ENCODE measurements at places on chromosomes 7 and 10.

DNA sequence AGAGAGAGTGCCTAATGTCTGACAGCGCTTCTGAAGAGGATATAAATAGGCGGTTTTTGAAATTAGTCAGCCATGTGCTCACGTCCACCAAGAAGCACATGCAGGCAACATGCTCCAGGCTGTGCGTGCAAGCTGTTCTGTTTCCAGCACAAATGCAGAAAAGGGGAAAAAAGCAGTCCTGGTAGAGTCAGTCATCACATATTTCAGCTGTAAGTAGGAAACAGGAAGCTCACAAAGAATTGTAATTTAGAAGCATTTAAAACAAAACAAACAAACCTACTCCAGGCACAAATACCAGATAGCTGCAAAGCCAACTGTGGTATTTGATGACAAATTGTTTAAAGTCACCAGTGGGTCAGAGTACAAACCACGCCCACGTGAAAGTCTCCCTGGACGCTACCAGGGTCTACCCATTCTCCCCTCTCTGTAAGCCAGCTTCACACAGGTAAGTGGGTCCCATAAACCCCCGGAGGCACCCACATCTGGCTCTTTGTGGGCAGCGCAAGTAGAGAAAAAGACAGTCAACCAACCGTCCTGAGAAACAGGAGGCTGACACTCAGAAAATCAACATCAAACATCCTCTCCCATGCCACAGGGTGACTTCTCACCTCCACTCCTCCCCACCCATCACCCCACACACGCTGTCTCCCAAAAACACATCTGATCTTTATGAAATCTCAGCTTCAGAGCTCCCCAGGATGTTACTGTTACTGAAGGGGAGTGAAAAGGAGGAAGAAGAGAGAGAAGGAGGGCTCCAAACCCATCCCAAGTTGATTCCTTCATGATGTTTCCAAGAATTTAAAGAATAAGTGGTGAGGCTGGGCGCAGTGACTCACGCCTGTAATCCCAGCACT is 186.4 kb downstream of the FAM107B start:
- peak; percentile 82 for DNase-seq

DNA sequence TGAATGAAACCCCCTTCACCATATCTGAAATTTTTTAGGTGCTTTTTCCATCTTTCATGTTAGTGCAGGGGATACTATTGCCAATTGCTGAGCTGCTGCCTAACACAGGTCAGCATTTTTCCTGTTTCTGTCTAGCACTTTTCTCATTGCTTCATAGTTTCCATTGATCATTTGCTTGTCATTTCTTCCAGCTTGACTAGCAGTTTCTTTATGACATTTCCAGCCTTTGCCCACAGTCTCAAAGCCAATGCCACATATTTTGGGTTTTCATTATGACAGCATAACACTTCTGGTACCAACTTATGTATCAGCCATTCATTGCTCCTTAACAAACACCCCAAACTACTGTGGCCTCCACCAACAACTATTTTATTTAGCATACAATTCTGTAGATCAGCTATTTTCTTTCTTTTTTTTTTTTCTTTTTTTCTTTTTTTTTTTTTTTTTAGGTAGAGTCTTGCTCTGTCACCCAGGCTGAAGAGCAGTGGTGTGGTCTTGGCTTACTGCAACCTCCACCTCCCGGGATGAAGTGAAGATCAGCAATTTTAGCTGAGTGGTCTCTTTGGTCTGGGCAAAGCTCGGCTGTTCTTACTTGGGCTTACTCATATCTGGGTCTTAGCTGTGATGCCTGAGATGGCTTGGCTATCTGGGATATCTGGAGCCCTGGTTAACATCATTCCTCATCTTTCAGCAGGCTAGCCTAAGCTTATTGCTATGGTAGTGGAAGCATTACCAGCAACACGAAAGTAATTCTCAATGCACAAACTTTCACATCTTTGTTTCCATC is 102.3 kb downstream of the EPC1 start:
- DNase-seq = no peak

DNA sequence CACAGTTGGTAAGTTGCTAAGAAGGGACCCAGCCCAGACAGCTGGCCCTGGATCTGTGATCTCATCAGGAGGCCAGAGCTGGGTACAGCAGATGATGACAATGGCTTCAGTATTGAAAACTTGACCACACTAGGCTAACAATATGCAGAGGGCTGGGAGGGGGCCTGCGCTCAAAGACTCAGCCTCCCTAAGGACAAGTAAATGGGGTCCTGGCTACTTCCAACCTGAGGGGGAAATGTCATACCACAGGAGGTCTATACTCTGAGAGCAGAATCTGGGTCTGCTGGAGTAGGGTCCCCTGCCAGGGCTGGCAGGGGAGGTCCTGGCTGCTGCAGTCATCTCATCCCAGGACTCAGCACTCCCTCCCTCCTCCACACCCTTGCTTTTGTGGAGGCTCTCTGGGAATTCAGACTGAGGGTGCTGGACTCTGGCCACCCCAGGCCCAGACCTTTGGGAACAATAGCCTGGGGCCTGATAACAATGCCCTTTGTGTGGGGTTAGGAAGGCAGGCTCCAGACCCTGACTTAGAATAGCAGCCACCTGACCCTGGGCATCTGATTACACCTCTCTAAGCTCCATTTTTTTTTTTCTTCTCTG is 1.4 kb downstream of the FXYD4 start:
- no peak for DNase-seq

- no peak for DNase-seq
Measured at GRCh38 chr10:62946278-62946677, 130.1 kb upstream of the EGR2 start.

DNA sequence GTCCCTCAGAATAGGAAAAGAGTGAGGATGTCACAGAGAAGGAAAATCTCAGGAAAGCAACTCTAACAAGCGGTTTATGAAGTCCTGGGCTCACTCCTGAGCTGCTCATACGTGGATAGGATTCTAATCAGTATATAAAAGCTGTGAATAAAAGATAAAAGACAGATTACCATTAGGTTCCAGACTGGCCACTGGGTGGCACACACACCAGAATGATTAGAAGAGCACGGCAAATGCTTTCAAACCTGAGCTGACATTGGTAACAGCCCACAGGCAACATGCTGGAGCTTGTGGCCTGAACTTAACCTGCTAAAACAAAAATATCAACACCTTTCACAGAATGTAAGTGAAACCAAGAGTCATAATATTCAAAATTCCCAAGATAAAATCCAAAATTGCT is 370.8 kb downstream of the GRID1 start:
- peak; percentile 8 for DNase-seq

DNA sequence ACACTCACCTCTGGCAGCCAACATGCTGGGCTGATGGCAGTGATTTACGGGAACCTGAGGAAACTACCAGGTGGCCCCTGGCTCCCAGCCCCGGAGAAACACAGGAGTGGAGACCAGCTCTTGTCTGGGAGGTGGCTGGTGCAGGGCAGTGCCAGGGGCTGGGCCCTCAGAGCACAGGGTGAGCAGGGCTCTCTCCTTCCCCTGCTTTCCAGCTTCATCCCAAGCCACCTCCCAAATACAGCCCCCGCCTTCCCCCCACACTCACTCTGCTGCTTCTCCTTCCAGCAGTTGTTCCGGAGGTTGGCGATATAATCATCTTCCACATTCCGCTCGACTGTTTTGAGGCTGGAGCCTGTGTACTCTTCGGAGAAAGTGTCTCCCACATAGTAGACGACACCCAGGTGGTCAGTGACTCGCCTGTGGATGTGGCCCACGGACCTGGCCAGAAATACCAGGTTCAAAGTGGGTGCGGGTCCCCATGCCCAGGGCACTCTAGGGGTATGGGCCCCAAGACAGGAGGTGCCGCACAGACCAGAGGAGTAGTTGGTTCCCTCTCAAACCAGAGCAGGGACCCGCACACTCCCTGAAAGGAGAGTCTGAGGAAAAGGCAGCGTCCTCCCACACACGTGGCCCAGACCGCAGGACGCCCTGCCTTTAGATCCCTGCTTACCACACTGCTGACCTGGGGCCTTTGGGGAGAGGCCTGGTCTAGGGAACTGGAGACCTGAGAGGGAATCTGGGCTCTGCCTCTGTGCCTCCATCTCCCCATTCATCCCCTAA is 18.3 kb downstream of the DNAJB12 start:
- no peak for DNase-seq

DNA sequence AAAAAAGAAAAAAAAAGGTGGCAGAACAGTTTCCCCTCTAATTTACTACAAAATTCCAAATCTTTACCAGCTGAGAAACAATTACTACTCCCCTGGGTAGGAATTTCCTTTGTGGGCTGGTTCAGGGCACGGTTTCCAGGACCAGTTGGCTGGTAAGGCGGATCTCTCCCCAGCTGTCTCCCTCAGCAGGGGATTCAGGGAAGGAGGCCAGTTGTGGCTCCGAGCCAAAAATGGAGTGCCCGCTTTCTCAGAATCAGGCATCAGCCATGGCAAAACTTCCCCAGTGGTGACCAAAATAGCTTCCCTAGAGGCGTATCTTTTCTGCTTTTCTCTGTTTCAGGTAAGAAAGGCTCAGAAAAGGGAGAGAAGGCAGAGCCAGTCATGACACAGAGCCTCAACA is 91.2 kb downstream of the ZNF22 start:
- no peak for DNase-seq

DNA sequence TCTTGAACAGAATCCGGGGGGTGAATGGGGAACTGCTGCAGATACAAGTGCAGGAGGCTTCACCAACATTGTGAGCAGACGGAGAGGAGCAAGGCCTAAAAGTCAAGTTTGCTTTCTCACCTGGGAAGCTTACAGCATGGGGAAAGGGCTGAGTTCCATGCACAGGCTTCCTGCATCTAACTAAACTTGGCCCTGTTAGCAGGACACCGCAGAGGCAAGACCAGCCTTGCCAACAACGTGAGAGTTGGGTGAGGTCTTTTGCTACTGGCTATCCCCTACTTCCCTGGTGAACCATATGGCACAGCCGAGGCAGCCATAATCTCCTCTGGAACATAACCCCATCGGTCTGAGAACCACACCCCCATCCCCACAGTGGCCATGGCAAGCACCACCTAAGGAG is 14.2 kb upstream of the ADAM22 start:
- DNase-seq = no peak

GRCh38 chr10:61471491-61471890 is 18.3 kb upstream of the TMEM26 start:
- no peak for DNase-seq

GRCh38 chr10:95260397-95260881 is 30.4 kb downstream of the PDLIM1 start:
- DNase-seq = peak; percentile 78

GRCh38 chr10:129713659-129714265 is 246.7 kb downstream of the MGMT start:
- DNase-seq = no peak

DNA sequence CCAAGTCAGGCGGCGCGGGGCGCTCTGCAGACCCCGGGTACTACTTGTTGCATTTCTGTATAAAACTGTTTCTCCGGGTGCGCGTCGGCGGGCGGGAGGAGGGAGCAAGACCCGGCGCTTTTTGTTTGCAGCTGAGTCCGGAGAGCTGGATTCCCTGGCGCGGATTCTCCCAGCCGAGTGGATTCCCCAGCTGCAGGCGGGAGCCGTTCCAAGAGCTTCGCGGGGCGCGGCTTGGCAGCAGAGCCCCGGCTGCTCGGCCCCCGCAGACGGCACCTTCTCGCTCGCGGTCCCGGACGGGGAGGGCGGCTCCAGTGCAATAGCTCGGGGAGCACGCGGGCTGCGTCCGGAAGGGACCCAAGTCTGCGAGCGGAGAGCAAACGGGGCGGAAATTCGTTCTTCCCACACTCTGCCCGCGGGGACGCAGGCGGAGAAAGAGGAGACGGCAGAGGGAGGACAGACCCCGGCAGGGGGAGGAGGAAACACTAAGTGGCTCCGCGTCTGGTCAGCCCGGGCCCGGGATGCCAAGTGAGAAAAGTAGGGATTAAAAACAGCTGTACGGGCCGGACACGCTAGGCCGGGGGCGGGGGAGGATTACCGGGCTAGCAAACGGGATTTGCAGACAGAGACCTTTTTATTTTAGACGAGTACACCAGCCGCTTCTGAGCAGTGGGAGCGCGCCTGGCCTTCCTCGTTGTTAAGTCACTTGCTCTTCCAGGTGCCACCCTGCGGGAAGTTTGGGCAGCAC is at the start of gene TRIL:
TRIL (minus strand) TSS at position 96 of the 745 bp plus-strand sequence. CDS start 284 bp downstream, outside the sequence.
- peak; percentile 43 for DNase-seq

- DNase-seq = no peak
Measured at GRCh38 chr7:80552031-80552694, 40.3 kb upstream of the GNAT3 start.

DNA sequence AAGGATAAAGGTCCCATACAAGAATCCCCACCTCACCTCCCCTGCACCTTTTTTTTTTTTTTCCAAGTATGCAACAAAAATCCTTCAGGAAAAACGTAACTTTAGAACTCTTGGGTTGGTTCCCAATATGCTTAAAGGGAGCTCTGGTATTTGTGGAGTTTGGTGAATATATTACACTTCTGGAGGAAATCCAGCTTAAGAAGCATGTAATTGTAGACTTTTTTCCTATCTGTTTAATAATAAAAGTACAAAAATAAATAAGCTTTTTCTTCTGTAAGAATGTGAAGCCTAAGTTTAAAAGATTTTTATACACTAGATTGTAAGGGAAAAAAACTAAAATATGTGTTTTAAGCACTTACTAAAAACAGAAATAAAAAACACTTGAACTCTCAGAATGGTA is 102.3 kb downstream of the SORBS1 start:
- DNase-seq = no peak

DNA sequence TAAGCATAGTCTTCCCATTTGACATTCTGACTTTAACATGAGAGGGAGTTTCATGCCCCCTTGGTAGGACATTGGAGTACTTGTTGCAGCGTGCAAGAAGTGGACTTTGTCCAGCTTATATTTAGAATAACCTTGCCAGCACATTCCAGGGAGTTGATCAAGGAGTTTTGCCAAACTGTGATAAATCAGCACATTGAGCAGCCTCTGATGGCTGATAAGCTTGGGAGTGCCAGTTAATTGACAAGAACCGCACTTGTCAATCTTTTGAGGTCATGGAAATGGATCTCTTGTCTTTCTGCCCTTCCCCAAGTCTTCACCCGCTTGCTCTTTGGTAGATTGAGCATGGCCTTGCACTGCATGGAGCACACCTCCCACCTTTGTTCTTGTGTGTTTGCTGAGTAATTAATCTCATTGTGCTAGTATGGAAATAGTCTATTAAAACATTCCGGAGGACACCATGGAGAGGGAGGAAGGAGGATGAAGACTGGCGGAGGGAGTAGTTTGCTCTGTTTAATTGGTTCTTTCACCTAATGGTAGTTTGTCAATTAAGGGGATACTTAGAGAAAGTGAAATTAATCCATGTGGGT is 668.5 kb upstream of the GALNT17 start:
- DNase-seq = no peak

DNA sequence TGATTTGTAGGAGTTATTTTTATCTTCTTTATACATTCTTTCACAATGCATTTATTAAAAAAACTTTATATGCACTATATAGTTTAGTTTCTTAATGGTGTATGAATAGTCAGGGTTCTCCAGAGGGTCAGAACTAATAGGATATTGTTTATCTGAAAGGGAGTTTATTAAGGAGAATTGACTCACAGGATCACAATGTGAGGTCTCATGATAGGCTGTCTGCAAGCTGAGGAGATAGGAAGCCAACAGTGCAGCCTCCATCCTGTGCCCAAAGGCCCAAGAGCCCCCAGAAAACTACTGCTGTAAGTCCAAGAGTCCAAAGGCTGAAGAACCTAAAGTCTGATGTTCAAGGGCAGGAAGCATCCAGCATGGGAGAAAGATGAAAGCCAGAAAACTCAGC is 192.8 kb upstream of the AHR start:
- DNase-seq = no peak
